ENCODE measurements at places on chromosomes 1 and 21.
A peak's percentile ranks its signal among the peaks of the same experiment; 100 is the strongest.

DNA sequence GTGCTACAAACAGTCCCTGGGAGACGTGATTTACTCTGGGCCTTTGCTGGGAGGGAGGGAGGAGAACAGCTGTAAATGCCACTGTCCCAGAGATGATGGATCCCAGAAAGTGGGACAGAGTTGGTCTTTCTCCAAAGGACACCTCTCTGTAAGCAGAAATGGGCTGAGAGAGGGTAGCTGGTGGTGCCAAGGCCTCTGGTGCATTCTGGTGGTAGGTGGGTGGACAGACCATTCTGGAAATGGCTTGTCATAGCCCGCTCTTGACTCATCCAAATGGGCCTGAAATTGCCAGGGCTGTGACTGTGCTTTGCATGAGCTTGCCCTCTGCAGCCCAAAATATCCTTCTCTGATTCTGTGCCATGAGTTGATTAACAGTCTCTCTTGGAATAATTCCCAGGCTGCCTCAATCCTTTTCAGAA lies 36.1 kb downstream of the CCDC185 start:
- no peak for ATAC-seq

DNA sequence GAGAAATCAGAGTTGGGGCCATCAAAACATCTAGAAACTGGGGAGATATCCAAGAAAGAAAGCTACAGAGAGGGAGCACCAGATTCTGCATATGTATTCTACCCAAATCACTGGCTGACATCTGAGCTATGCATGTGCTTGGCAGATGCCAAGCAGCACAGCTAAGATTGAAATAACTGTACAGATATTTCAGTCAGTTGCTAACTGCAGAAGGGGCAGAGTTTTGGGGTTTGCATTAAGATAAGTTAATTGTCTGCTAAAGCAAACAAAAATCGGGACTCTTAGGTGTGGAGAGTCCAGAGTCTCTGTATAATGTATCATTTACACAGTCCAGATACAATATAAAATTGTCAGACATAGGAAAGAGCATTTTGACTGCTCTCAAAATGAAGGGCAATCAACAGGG lies 437.1 kb downstream of the PTBP2 start:
- ATAC-seq, result no peak

- peak; percentile 85 for ATAC-seq
These were observed 271.0 kb downstream of the TRABD2B start for GRCh38 chr1:47725992-47726855.

GRCh38 chr1:70034403-70034802 lies 171.0 kb downstream of the LRRC40 start:
- no peak for ATAC-seq

DNA sequence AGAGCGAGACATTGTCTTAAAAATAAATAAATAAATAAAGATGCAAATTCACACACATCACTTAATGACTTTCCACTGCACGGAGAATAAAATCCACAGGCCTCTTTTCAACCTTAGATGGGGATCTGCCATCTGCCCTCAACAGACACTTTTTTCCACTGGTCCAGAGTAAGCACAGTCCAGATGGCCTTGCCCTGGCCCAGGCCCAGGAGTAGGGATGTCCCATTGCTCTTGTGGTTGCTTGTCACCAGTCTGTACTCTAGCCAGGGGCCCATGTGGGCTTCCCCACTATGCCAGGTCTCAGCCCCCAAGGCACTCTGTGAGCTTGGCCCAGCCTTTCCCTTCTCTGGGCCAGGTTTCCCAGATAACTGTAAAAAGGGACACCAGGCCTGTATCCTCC lies 17.4 kb downstream of the PLOD1 start:
- no peak for ATAC-seq

- no peak for ATAC-seq
These were observed 133.8 kb downstream of the PTPRC start for GRCh38 chr1:198772626-198773025.

DNA sequence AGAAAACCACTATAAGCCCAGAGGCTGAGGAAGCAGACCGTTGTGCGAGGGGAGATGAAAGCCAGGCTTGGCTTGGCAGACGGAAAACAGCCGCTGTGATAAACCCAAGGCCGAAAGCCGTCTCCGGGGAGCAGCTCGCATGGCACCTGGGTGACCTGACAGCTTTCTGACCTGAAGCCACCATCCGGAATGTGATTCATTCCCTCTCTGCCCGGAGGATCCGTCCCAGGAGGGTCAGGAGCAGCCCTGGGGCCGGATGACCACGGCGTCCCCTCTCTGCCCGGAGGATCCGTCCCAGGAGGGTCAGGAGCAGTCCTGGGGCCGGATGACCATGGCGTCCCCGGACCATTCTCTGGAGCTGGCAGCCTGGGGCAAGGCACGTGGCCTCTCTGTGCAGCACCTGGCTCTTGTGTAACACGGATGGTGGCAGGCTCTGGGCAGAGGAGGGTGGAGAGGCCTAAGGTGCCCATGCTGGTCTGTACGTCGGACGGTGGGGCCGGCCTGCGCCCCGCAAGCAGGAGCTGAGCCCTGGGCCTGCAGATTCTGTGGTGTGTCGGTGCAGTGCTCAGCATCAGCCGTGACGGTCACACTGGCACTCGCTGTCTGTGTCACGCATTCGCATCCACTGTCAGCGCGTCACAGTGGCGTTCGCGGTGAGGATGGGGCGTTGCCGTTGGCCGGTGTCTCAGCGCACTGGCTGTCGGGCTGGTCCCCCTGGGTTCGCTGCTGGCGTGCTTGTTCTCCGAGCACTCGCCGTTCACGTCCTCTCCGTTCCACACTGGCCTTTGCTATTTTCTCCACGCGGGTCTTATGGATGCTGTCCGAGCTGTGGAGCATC lies 50.3 kb downstream of the SLX9 start:
- no peak for ATAC-seq

GRCh38 chr1:76070538-76070937 lies 4.0 kb upstream of the ST6GALNAC3 start:
- ATAC-seq, result no peak

DNA sequence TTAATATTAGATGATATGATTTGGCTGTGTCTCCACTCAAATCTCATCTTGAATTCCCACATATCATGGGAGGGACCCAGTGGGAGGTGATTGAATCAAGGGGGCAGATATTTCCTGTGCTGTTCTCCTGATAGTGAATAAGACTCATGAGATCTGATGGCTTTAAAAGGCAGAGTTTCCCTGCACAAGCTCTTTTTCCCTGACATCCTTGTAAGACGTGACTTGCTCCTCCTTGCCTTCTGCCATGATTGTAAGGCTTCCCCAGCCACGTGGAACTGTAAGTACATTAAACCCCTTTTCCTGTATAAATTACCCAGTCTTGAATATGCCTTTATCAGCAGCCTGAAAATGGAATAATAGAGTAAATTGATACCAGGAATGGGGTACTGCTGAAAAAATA lies 13.3 kb upstream of the F13B start:
- no peak for ATAC-seq

DNA sequence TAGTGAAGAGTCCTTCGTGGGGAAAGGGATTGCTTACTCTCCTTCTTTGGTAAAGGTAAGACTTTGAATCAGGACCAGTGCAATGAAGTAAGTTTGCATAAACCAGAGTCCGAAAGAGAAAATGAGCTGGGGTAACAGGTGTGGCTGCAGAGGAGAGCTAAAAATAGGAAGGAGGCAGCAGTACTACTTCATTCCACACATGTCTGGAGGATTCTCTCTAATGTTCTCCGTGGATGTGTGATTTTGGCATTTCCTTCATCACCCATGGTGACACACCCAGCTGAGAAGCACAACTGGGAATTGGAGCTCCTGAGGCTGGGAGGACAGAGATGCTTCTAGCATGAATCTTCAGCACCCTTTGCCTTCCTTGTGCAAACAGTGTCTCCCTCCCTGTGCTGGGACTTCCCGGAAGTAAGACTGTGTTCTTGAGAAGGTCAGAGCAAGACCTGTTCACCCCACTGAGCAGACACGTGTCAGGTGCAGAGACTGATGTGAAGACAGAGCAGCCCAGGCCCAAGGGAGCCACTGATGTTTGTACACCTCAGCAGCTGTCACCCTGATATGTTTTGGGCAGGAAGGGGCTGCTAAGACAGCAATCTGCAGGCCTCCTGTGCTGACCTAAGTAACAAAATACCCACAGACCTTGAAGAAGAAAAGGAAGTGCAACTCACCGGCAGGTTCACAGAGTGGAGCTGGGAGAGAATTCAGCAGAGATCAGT lies 13.3 kb downstream of the FCRL1 start:
- no peak for ATAC-seq

GRCh38 chr1:17874231-17874630 lies 119.1 kb downstream of the ACTL8 start:
- no peak for ATAC-seq

DNA sequence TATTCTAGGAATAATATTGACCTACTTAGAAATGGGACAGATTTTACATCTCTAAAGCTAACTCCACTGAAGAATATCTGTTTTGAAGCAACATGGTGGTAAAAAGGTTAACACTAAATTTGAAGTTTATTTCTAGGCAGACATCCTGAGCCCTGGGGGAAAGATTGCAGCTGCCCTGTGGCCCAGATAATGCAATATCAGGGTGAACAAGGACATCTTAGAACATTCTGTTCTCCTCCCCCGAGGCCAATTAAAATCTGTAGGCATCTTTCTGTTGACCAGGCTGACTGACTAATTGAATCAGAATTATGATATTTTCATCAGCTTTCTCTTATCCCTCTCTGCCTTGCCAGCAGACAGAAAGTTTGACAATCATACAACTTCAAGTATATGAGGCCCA lies 149.8 kb upstream of the DUSP10 start:
- ATAC-seq, result no peak

- ATAC-seq, result no peak
These were observed 159.5 kb downstream of the GPATCH2 start for GRCh38 chr1:217471403-217471802.

GRCh38 chr1:220430059-220430458 lies 97.9 kb upstream of the MARK1 start:
- ATAC-seq, result no peak

GRCh38 chr1:181187337-181188126 lies 99.0 kb downstream of the IER5 start:
- ATAC-seq, result no peak

DNA sequence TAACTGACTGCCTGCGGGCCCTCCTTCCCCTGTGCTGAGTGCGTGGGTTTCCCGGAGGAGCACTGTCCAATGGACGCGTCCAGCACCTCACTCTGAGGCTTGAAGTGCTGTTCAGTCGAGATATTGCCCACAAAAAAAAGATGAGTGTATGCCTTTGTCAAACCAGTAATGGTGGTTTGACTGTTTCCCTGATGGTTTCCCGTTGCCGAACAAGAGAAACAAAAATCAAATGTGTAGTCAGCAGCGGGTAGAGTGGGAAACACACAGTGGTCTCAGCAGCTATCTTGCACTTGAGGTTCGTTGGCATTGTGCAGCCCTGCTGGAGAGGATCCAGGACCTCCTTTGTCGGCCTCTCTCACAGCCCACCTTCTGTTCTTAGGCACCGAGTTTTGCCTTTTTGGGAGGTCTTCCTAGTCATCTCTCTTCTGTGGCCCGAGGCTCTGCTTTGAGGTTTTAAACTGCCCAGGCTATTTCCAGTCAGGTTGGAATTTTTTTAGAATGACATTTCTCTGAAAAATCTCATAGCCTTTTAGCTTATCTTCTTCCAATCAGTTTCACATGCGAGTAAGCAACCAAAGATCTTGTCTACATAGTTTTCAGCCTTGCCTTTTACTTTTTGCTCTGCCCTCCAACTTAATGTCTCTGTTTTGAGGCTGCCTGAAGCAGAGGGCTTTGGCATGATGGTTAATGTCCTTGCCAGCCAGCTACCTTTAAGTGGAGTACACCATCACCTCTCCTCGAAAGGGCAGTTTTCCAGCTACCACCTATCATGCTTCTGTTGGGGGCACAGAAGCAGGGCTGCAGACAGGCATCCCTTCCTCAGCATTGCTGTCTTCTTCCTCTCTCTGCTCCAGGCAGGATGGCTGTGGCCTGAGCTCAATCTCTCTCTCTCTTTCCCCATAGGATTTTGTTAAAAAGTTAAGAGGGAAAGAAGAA lies 132.3 kb downstream of the URB2 start:
- ATAC-seq, result peak; percentile 56

GRCh38 chr1:241706967-241707366 lies 54.9 kb downstream of the WDR64 start:
- ATAC-seq, result no peak

GRCh38 chr1:111448482-111448917 lies 556 bp downstream of the WDR77 start:
- peak; percentile 20 for ATAC-seq

DNA sequence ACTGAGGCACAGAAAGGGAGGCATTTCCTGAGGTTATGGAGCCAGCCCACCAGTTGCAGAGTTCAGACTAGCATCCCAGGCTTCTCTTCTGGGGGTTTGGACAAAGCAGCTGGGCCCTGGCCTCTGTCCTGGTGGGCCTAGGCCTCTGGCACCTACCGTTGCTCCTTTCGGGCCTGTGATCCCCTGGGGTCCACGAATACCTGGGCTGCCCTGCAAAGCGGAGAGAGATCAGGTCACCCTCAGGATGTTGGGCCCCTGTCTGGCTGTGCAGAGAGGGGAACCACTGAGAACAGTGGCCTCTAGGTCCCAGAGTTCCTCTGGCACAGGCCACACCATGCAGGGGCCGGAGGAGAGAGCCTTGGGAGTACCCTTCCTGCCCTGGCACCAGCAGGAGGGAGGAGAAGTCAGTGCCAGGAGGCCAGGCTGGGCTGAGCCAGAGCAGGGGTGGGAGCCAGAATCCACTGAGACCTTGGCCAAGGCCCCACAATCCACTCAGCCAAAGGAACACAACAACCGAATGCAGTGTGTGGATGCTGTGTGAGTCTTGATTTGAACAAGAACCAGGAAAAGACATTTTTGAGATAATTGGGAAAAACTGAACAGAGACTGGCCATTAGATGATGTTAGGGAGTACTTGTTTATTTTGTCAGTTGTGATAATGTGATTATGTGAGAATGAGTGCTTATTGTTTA lies 8.9 kb downstream of the COL9A2 start:
- no peak for ATAC-seq

Data from activated T-helper 17 cell treated with anti-CD3 and anti-CD28 coated beads, Interleukin-2, amount 50 U/mL, for 72 hours (primary cell).